ENCODE measurements at places on chromosomes 3 and 15.

GRCh38 chr3:106792716-106793115 lies 584.5 kb upstream of the CCDC54 start:
- DNase-seq = no peak

- no peak for DNase-seq
Measured at GRCh38 chr15:46735115-46735514, 982.2 kb upstream of the SEMA6D start.

GRCh38 chr3:127180859-127181258 lies 12.1 kb upstream of the PRR23E start:
- DNase-seq = no peak

DNA sequence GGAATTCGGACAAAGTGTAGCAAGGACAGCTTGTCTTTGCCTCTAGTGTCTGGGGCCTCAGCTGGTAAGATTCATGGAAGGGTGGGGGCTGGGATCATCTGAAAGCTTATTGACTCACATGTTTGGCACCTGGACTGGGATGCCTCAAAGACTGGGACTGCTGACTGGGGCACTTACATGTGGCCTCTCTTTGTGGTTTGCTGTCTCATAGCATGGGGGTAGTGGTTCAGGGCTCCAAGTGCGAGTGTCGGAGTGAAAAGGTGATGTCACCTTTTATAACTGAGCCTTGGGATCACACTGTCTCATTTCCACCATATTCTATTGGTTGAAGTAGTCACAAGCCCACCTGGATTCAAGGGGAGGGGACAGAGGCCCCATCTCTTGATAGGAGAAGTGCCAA lies 6.8 kb downstream of the MFSD1 start:
- no peak for DNase-seq

DNA sequence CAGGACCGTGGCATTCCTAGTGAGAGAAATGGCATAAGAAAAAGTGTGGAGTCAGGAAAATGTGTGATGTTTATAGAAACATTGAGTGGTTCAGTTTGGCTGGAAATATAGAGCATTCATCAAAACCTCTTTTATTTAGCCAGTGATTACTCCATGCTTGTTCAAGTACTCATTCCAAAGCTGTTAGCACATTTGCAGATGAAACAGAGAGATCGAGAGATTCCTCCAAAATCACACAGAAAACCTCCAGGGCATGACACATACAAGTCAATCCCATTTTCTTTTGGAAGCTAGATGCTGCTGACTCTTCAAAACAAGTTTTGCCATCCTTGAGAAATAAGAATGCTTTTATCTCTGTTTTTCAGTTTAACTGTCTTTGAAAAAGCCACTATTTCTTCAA lies 11.5 kb upstream of the MB21D2 start:
- DNase-seq = no peak

DNA sequence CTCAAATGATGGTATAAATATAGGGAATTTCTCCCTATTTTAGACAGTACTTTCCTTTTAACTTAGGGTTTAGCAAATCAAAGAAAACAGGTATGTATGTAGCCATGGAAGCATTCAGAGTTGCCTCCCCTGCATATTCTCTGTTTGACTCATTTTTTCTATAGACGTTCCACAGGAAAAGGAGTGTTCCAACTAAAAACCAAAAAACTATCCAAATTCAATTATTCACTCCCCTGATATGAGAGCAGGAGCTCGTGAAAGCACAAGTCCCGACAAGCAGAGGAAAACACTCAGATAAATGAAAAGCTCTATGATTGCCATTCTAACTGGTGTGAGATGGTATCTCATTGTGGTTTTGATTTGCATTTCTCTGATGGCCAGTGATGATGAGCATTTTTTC lies 119.5 kb downstream of the FRMD5 start:
- DNase-seq = no peak

GRCh38 chr15:67520321-67521028 lies 456 bp upstream of the C15orf61 start:
- no peak for DNase-seq

GRCh38 chr3:58357402-58357801 lies 24.7 kb downstream of the PXK start:
- no peak for DNase-seq

DNA sequence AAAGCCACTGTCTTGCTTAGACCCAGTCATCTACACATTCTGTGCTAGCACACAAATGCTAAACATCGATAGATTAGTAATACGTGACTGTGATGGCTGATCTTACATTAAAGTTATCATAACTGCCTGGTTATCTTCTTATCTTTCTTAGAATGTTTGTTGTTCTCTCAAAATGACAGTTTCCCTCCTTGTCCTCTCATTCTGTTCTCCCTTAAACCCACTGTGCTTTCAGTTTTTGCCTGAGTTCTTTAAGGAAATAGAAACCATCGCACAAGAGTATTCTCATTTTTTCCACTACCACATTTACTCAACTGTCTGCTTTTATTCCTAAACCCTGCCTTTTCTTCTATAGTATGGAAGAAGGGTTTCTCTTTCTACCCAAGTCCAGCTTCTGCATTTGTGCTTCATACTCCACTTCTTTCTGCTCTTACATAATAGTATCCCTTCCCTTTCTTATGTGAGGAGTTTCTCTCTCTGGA lies 17.1 kb downstream of the STX19 start:
- no peak for DNase-seq

GRCh38 chr15:66715181-66715624 lies 13.2 kb downstream of the SMAD6 start:
- no peak for DNase-seq

- no peak for DNase-seq
Measured at GRCh38 chr15:68639926-68640600, 61.3 kb downstream of the CORO2B start.

DNA sequence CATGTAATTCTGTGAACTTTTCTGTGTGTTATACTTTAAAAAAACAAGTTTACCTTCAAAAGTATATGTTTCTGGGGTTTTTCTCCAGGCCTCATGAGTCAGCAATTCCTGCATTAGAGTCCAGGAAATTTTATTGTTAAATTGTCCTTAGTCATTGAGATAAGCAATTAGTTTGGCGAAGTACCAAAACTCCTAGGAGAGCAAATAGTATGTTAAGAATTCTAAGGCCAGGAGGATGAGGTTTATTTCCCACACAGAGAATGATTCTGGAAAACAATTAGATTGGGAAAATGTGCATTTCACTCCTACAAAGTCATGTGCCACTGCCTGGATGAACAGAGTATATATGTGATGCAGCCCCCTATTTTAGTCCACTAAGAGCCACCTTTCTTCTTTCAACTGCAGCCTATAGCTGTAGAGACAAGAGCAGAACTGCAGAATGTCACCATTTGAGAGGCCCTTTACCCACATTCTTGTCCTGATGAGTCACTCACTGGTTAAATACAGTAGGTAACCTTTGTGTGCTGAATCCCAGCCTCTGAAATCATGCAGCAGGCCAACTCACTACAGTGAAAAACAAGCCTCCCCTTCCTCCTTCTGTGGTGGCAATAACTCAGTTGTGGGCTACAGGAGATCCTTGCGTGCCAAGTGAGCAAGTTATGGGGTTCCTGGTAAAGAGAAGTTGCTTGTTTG lies 452.8 kb upstream of the THBS1 start:
- DNase-seq = peak; percentile 54

DNA sequence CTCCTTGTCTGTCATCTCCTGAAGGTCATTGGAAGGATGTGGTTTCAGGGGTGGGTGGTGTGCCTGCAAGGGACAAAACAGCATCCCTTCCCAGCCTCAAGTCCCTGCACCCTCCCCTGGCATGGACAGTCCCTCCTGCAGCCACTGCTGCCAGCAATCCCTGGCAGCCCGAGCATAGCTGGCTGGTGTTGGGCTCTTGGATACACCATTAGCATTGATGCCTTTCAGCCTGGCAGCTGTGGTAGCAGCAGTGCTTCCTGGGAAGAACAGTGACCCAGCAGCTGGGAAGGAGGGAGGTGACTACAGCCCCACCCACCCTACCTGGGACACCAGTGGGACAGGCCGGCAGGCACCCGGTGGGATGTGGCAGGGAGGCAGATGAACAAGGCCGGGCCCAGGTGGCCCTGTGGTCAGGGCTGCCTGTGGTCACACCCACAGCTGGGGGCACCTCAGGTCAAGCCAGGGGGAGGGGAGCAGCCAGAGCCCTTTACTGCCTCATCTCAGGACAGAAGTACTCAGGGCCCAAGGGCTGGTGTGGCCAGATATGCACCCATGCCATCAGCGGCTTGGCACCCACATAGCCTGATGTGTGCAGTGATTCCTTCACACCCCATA lies 32.9 kb upstream of the TMEM115 start:
- DNase-seq = no peak

DNA sequence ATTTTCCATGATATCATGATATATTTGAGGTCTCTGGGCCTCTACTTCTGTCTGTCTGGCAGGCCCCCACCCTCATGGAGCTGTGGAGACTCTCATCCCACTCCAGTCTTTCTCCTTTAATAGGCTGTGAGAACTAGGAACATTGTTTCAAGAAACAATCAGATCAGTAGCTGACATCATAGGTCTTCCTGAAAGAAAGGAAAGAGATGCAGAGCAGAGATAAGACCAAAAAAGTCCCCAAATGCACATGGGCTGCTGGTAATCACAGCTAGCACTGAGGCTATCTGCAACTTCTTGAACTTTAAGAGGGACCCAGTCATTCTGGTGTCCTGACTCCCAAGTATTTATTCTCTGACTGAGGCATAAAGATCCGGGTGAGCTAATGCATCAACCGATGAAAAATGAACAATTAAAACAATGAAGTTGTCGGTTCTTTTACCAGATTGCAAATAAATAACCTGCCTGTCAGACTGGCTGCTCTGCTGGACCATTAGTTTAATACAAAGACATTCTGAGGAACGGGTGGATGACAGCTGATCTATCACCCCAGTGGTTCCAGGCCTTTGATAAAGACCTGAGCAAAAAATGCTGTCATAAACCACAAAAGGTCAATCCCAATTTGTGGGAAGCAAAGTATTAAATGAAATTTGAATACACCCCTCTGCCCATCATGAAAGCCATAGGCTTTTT lies 780.8 kb upstream of the GOLIM4 start:
- no peak for DNase-seq

- no peak for DNase-seq
Measured at GRCh38 chr3:37402351-37402750, 228.0 kb upstream of the LRRFIP2 start.

DNA sequence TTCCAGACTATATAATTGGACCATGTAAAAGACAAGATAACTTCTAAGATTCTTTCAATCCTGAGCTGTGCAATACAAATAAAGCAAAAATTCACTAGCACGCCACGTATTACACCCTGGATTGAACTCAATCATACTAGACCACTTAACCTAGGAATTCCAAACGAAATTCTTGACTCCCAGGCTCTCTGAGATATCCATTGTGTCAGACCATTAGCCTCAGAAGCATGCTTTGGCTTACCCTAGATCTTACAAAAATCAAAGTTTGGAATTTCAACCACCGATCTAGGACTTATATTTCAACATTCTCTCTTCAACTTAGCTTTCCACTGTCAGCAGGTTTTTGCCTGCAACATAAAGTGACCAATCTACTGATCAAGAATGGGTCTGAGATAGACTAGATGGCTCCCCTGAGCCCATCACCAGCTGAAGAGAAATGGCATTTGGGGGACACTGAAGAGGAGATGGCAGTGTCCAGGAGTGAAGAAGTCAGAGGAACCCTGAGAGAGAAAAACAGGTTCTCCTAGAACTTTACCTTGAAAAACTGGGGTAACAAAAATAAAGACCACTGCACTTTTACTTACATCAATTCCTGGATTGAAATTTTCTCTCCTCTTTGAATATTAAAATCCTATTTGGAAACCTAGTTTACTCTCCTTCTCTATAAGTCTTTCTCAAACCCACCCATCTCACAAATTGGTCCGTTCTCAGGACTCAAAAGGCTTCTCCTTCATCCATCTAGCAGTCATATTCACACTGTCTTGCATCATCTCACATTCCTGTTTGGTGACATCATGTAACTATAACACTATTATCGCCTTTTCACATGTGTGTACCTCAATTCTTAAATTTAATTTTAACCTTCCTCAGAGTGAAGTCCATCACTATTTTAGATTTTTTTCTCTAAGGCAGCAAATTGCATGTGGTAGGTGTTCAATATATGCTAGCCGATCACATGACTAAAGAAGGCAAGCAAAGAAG lies 18.5 kb downstream of the CPNE4 start:
- DNase-seq = no peak

DNA sequence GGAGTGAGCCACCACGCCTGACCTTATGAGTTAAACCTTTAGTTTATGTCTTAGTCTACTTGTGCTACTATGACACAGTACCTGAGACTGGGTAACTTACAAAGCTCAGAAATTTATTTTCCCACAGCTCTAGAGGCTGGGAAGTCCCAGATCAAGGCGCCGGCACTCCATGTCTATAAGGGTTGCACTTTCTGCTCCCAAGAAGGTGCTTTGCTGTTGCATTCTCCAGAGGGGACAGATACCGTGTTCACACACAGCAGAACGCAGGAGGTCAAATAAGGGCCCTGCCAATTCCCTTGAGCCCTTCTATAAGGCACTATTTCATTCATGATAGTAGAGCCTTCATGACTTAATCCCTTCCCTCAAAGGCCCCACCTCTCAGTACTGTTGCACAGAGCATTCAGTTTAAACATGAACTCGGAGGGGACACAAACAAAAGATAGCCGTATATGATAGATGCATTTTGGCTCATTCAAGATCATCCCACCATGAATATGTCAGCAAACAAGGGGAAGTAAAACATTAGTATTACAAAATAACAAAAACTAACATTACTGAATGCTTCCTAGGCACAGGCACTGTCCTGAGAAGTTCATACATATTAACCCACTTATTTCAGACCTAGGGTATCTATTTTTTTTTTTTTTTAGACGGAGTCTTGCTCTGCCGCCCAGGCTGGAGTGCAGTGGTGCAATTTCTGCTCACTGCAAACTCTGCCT lies 26.5 kb downstream of the PLA1A start:
- no peak for DNase-seq

DNA sequence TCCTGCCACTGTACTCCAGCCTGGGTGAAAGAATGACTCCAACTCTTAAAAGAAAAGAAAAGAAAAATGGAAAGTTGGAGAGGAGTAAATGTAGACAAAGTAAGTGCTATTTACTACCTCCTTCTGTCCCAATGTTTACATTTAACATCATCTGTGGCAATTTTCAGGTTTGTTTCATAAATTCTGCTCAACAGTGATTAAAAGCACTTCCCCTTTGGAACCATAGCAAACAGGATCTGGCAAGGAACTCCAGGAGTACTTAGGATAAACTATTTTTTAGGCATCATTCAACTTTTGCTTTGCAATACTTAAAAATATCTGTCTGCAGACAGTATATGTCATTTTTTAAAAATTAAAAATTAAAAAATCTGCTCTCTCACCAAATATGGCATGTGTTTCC lies 5.5 kb upstream of the CX3CR1 start:
- no peak for DNase-seq

- no peak for DNase-seq
Measured at GRCh38 chr3:149555927-149556326, 81.4 kb downstream of the TM4SF4 start.

- no peak for DNase-seq
Measured at GRCh38 chr15:58357529-58358476, 74.0 kb upstream of the LIPC start.

- DNase-seq = no peak
Measured at GRCh38 chr3:138348754-138349739, 668 bp downstream of the MRAS start.

DNA sequence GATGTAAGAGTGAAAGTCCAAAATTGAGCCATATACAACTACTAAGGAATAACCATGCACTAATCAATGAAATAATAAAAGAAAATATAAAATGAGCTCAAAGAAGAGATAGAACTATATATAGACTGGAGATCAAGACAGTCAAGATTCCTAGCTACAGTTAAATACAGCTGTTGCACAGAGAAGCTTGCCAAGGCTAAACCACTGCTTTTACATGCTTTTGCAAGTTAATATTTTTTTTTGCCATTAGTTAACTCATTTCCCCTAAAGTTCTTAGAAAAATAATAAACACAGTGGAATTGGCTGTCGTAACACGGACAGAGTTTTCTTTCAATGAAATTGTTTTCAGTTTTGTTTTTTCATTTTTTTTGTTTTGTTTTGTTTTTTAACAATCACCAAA lies 123.0 kb downstream of the VGLL3 start:
- no peak for DNase-seq

All from HTR-8/SVneo (cell line).